CD4-positive, alpha-beta T cell (primary cell): ENCODE measurements at places on chromosomes 13 and 19.

GRCh38 chr13:99339736-99340397 lies 32.7 kb upstream of the GPR183 start:
- peak; percentile 42 for DNase-seq

- DNase-seq, result no peak
Measured at GRCh38 chr19:46551164-46551563, 50.0 kb upstream of the CALM3 start.

GRCh38 chr13:33806470-33807248 lies 11.3 kb upstream of the RFC3 start:
- DNase-seq, result no peak

GRCh38 chr19:29533578-29534544 lies 8.1 kb downstream of the VSTM2B start:
- no peak for DNase-seq

DNA sequence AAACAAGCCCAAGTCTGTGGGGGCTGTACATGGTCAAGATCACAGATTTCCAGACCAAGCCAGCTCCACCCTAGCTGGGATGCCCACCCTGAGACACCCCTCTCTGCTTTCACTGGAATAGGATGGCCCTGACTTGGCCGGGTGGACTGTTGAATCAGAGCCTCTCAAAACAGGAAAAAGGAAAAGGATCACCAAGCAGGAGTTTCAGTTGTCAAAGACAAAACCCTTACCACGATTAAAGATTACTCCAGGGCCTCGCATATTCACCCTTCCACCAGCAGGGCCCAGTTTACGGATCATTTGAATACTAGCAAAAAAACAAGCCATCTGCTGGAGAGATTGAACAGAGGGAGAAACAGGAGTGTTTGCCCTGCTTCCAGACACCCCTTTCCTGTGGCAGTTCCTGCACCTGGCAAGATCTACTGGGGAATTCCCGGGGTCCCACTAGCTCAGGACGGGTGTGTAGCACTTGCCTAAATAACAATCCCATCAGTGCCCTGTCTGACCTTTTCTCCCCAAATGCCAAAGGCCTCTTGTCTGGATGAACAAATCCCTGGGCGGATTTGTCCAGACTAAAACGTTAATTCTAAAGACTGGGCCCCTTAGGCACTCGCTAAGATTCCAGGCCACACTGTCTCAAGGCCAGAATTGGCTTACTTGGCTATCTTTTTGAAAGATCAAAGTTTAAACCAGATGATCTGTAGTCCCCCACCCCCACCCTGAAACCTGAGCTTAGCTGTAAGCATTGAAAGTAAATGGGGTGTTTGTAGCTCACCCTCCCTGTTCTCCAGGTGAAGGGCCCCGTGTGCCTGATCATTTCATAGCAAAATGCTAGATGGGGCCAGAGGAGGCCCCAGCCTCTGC lies 38.4 kb downstream of the ACTN4 start:
- peak; percentile 57 for DNase-seq

- DNase-seq, result peak; percentile 41
Measured at GRCh38 chr13:95191821-95192563, 109.3 kb downstream of the ABCC4 start.

DNA sequence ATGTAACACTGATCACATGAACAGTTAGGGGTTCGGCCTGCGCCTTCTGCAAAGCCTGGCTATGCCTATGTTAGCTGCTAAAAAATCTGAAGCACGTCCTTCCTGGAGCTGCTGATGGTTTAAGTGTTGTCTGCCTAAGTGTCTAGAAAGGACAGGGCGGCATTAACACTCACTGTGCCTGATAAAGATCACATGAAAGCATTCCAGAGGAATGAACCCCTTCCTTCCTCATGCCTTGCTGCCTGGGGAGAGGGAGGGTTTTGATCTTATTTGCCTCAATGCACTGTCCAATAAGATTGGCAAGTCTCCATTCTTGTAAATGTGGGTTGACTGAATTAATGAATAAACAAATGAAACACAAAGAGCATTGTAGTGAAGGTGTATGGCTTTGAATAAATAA lies 5.2 kb downstream of the DOCK9 start:
- no peak for DNase-seq

DNA sequence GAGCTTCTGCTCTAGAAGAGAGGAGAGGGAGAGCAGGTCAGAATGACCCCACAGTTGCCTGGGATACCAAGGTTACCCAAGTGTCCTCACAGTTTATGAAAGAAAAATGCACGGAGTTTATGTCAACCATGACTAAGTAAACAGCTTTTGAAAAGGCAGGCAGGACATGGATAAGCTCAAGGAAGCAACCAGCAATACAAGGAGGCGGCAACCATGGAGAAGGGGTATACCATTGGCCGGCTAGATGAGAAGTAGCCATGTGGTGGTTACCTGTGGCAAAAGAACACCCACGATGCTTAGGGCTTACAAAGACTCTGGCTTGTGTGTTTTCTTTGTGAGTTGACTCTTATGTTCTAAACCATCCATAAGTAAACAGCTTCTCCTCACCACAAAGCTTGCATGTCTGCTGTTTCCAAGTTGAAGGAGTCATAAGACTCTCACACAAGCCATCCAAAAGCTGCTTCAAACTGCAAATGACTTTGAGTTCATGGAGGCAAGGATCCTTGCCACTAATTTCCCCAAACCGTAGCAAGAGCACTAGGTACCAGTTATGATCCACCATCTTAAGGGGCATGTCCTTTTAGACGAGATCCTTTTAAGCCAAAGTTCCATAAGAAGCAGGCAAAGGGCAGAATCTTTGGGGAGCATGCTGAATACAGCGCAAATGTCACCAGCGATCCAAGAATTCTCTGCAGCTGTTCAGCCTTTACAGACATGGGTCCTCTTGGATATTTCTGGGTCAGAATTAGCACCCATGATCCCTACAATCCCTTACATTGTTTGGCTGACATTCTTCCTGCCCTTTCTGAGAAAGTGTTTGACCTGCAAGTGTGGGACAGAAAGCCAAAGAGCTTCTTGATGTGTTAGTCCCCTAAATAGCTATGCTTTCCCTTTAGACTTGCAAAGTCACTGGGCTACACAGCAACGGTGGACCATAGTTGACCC lies 74.8 kb upstream of the IPO5 start:
- no peak for DNase-seq

DNA sequence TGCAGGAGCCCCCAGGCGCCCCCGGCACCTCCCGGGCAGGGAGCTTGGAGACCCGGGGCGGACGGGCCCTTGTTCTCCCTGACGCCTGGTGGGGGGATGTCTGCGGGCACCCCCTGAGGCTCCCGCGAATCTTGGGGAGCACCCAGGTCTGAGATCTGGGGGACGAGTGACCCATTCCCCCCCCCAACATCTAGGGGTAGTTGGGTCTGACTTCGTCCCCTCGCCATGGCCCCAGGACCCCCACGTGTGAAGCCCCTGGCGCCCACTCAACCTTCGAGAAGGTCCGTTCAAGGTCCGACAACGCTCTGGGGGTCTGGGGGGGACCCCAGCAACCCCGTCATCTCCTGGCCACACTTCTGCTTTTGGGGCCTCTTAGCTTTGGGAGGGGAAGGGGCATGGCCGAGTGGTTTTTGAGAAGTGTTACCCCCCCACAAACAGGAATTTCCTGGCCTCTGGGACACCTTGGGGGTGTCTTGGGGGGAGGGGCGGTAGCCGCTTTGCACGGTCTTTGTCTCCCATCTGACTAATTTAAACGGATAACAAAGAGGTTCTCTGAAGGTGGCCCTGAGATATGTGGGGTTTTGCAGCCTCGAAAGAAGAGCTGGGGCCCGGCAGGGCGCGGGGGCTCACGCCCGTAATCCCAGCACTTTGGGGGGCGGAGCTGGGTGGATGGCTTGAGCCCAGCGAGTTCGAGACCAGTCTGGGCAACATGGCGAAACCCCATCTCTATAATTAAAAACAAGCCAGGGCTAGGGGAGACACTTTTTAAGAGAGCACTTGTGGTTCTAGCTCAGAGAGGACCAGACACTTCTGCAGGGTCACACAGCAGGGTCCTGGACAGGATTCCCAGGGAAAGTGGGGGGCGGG lies 608 bp downstream of the CNN2 start:
- DNase-seq, result peak; percentile 48
